ENCODE measurements at places on chromosomes 12 and 14.

DNA sequence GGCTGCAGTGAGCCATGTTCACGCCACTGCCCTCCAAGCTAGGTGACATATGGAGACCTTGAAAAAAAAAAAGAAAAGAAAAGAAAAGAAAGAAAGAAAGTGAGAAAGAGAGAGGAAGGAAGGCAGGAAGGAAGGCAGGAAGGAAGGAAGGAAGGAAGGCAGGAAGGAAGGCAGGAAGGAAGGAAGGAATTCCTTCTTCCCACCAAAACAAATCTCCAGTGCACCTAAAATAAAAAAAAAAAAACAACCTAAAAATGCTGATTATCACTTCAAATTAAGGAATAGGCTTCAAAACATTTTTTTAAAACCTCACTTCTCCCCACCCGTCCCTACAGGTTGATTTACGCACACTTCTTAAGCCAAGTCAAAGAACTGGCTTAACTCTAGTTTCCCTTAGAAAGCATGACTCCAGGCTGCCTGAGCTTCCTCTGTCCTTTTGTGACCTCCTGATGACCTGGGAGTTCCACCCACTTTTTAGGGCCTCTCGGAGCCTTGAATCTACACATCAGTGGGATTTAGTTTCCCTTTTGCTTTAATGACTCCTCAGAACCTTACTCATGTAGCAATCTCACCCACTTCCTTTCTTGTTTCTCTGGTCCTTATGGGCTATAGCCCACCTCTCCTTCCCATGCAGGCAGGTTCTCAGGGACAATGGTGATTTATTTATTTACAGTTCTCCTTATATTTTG, 18.6 kb downstream of the DUSP6 start:
- DNase-seq = no peak

- DNase-seq = no peak
Measured at GRCh38 chr12:130708648-130709047, 7.5 kb downstream of the RIMBP2 start.

DNA sequence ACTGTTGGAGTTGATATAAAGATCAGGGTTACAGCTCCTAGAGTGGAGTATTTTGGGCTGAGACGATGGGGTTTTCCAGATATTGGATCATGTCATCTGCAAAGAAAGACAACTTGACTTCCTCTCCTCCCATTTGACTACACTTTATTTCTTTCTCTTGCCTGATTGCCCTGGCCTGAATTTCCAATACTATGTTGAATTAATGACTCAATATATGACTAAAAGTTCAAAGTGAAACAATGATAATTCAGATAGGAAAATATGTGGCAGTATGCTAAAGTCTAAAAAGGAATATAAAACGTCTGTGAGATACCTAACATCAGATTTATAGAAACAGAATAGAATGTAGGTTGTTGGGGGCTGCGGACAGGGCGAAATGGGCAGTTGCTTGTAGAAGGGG, 72.2 kb downstream of the BHLHE41 start:
- DNase-seq = no peak

DNA sequence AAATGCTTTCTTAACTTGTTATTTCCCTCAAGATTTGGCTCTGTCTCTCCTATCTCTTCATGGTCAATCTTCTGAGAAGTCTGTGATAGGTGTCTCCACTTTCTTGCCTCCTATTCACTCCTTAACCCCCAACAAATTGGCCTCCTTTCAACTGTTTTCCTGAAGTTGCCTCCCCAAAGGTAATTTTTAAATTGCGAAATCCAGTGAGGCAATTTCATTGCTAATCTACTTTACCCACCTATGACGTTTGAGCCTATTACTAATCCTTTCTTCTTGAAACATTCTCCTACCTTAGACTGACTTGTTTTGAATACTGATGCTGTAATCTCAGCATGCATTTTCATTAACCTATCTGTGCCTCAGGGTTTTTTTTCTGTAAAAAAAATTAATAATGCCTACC, 6.0 kb upstream of the KCNH5 start:
- no peak for DNase-seq

Data from progenitor cell of endocrine pancreas (in vitro differentiated cells).